ENCODE measurements at places on chromosomes 2 and 18.

DNA sequence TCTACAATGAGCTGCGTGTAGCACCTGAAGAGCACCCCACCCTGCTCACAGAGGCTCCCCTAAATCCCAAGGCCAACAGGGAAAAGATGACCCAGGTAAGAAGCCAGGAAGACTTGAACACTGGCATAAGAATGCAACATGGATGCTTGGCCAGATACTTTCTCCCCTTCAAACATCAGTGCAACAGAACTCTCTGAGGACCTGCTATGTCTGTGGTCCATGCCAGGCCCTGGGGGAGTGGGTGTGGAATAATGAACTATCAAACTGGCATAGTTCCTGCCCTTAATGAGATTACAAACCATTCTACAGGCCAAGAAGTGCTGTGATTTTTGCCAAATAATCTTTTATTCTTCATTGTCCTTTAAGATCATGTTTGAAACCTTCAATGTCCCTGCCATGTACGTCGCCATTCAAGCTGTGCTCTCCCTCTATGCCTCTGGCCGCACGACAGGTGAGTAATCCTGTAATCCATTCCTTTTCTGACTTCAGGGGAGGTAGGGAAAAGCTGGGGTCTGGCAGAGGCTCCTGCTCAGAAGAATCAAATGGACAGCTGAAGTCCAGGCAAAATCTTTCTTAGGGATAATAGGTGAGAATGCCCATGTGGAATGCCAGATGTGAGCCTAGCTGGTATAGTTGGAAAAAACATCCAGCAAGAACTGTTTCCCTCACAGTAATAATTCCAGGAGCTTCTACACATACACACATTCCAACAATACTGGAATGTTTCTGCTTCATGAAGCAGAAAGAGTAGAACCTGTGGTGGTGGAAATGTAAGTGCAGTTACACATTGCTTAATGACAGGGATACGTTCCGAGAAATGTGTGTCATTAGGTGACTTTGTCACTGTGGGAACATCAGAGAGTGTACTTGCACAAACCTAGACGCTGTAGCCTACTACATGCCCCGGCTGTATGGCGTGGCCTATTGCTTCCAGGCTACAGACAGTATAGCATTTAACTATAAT is 16.2 kb downstream of the ACTG2 start:
- DNase-seq = no peak

DNA sequence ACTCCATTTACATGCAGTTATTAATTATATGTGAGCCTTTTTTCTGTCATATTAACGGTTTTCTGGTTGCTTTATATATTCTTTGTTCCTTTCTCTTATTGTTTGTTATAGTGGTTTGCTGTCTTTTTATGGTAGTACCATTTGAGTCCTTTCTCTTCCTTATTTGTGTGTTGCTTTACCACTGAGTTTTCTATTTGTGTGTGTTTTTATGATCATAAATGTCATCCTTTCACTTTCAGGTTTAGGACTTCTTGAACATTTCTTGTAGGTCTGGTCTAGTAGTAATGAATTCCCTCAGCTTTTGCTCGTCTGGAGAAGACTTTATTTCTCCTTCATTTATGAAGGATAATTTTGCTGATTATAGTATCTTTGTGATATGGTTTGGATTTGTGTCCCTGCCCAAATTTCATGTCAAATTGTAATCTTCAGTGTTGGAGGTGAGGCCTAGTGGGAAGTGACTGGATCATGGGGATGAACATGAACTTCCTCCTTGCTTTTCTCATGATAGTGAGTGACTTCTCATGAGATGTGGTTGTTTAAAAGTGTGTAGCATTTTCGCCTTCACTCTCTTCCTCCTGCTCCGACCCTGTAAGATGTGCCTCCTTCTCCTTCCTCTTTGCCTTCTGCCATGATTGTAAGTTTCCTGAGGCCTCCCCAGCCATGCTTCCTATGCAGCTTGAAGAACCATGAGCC is 11.5 kb downstream of the GCC2 start:
- no peak for DNase-seq

GRCh38 chr2:207887500-207887899 is 117.8 kb upstream of the FZD5 start:
- no peak for DNase-seq

DNA sequence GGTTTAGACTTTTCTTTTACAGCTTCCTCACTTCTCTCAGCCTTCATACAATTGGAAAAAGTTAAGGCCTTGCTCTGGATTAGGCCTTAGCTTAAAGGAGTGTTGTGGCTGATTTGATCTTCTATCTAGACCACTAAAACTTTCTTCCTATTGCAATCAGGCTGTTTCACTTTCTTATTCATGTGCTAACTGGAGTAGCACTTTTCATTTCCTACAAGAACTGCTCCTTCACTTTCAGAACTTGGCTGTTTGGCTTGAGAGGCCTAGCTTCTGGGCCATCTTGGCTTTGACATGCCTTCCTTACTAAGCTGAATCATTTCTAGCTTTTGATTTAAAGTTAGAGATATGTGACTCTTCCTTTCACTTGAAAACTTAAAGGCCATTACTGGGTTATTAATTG is 114.3 kb downstream of the ARHGEF4 start:
- no peak for DNase-seq

DNA sequence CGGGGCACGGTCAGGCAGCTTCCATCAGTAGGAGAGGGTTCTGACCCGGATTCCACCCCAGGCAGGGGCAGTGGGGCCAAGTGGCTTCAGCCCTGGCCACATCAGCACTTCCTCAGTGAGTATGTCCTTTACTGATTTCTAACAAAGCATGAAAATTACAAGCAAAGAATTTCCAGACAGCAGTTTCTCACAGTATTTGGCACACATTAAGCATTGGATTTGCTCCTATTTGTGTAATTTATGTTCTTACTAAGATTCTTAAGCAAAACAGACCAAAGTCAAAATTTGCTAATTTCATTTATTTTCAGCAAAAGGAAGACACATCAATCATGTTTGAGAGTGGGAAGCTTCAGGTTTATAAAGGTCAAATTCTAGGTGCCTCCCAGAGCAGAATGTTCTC is 73.3 kb upstream of the NFATC1 start:
- no peak for DNase-seq

DNA sequence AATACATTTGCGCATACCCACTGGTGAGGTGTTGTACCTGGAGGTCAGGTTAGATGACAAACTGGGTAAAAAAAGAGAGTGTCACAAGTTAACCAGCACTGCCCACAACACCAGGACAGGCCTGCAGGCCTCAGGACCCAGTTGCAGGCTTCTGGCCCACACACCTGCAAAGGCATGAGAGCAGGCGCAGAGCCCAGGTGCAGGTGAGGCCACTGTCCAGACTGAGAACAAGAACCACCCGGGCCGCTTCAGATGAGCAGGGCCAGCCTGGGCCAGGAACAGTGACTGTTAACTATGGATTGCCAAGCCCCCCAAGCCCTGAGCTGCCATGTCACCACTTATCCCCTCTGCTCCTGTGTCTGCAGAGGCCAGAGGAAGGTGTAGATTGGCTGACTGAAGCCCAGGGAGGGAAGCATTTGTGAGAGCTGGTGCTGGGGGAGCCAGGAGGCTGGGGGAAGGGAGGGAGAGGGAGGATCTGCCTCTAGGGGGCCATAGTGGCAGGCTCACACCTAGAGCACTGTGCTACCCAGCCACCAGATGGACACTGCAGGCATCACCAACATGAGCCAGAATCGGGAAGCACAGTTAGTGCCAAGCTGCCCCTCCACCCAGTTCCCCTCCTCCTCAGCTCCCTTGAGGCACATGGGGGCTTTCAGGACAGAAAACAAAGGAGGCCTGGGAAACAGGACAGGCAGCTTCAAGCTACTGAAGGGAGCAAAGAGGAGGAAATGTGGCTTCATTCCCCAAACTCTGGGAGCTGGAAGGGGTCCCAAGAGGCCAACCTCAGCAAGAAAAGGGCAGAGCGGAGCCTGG is 35.4 kb downstream of the SFXN5 start:
- DNase-seq = no peak

DNA sequence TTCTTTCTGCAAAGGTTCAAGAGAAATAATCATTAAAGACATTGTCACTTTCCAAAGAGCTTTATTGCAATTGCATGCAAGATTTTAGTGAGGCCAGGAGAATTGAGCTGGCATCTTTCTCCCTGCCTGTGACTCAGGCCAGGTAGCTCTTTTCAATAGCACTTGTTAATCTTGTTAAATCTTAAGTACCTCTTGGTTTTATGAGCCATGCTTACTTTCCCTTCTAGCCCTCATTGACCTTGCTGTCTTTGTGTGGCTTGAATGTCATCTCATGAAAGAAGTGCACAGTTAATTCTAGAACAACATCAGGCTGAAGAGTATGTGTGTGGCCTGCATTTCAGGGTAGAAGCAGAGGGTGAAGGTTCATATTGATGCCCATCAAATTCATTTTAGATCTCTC is 14.8 kb upstream of the LGALSL start:
- no peak for DNase-seq

DNA sequence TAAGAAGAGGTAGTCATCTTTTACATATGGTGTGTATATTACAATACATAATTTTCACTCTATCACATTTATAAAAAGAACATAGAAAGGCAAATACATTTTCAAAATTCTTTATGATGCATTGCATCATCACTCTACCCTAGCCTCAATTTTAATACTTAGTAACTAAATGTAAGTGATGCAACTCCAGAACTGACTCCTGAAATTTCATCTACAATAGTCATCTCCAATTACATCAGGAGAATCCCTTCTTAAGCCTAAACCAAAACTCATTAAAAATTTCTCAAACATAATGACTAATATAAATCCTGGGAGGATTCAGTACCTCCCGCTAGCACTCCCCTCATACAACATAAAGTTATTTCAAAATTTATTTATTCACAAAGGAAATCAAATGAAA is 15.9 kb downstream of the TMX3 start:
- no peak for DNase-seq

- DNase-seq = no peak
These were observed 183.5 kb upstream of the FAM98A start for GRCh38 chr2:33782395-33783230.

DNA sequence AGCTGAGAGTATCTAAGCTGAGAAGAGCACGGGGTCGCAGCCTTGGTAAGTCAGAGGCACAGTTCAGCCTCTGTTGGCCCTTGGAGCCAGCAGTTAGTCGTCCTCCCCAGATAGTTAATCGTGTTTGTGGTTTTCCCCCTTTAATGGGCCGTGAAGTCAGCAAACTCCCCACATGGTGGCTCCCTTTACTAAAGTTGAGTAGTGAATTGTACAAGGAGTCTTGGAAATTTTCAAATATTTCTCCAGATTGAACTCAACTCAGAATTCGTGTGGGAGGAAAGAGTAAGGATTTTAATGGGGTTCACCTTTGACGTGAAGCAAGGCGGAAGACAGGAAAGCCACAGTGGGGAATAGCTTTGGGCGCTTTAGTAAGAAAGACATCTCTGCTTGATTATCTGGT is 2.4 kb upstream of the ADCYAP1 start:
- DNase-seq = no peak

- no peak for DNase-seq
These were observed 302.2 kb upstream of the MAP2 start for GRCh38 chr2:209121691-209122090.

DNA sequence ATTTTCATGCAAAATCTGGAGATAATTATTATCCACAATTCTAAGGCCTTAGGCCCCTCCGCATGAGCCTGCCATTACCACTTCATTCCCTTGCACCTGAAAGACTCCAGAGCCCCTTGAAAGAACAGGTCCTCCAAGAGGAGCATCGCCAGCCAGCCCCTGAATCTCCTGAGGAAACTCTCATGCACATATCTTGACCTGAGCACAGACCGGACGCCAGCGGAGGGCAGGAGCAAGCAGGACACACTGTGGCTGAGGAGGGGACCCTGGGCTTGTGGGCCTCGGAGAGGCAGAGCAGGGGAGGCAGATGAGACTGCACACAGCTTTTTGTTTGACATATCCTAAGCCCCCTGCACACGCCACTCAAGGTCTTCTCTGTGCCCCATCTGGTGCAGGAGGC is 13.6 kb upstream of the ADNP2 start:
- DNase-seq = no peak

- DNase-seq = no peak
These were observed 41.6 kb downstream of the MGAT5 start for GRCh38 chr2:134295441-134295840.

- no peak for DNase-seq
These were observed 16.6 kb upstream of the E2F6 start for GRCh38 chr2:11482473-11483035.

DNA sequence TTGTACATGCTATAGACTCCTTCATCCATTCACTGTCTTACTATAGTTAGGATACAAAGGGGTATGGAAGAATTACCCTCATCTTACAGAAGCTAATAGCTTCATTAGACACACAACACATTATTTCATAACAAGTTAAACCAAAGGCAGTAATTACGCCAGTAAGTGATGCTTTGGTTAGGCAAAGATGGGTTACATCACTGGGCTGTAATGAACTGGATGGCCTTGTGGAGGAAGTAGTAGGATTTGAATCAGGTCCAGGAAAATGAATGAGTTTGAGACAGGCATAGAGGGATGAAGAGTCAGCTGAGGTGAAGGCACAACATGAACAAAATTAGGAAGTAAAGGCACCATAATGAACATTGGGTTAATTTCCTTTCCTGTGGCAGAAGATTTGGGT is 80.1 kb downstream of the SOCS6 start:
- no peak for DNase-seq

- no peak for DNase-seq
These were observed 4.1 kb downstream of the ITGA4 start for GRCh38 chr2:181461056-181461997.

- no peak for DNase-seq
These were observed 421.6 kb upstream of the ID2 start for GRCh38 chr2:8260213-8260612.

GRCh38 chr18:58048081-58048642 is 4.1 kb downstream of the NEDD4L start:
- no peak for DNase-seq

DNA sequence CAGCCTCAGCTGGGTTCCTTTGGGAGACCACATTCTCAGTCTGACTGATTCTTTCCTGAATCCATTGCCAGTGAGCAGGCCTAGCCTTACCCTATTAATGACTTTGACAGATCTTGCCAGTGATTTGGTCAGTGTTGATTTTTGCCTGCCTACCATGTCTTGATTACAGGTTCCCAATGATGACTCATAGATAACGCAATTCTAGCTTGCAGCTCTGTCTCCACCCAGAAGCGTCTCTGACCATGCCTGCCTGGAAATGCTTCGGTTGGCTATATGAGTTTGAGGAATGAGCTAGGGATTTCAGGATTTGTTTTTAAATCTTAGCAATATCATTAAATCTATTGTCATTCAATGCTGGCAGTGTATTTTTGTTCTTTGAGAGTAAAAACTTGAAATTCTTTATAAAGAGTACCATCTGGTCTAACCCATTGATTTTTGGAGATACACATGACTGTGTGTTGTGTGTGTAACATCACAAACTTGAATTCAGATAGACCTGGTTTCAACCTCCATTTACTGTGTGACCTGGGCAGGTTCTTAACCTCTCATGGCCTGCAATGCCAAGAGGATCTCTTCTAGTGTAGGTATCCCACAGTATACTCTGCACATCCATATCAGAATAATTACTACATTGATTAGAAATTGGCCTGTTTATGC is 57.0 kb downstream of the CCDC150 start:
- no peak for DNase-seq

All from stimulated activated CD4-positive, alpha-beta T cell treated with anti-CD3 and anti-CD28 coated beads, Interleukin-15, amount 100 ng/mL, for 1 hour (primary cell).